Activated CD4-positive, alpha-beta T cell treated with anti-CD3 and anti-CD28 coated beads, Interleukin-2, amount 50 U/mL, for 16 hours (primary cell): ENCODE measurements at places on chromosomes 5 and 9.

- no peak for DNase-seq
Observed at GRCh38 chr5:69043655-69043996, 50.2 kb upstream of the SLC30A5 start.

GRCh38 chr5:103648086-103648485 lies 85.5 kb upstream of the NUDT12 start:
- no peak for DNase-seq

DNA sequence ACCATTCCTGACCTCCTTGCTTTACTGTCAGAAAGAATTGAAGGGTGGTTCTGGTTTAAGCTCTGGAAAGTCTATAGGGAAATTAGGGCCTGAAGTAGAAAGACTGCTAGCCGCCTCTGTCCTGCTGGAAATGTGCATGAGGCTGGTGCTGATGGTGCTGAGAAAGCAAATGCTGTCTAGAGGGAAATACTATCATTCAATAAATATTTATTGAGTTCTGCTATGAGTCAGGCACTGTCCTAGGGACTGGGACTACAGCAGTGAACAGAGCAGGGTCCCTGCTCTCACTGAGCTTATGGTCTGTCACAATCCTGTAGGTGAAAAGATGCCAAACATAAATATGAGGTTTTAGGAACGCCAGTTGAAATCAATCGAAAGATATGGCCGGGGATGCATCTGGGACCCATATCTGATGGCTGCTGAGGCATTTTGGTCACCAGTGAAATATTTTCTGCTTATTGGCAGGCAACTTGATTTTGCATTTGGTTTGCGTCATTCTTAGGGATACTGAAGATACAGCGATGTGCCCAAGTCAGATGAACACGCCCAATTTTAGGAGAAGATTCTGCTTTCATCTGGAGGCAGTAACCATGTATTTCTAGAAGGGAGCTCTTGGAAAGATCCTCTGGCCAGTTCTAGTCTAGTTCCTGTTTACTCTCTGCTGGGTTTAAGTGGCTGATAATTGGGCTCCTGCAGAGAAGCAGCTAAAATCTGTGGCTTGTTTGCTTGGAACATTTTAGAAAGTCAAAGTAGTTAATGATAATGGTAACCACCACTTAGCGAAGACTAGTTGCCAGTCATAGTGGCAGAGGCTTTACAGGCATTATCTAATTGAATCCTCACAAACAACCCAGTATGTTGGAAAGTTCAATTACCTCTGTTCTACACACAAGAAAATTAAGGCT lies 73.3 kb downstream of the INSYN2B start:
- no peak for DNase-seq

GRCh38 chr5:178470760-178471025 lies 119.5 kb downstream of the COL23A1 start:
- DNase-seq, result no peak

GRCh38 chr5:81827500-81827899 lies 76.6 kb upstream of the SSBP2 start:
- no peak for DNase-seq

DNA sequence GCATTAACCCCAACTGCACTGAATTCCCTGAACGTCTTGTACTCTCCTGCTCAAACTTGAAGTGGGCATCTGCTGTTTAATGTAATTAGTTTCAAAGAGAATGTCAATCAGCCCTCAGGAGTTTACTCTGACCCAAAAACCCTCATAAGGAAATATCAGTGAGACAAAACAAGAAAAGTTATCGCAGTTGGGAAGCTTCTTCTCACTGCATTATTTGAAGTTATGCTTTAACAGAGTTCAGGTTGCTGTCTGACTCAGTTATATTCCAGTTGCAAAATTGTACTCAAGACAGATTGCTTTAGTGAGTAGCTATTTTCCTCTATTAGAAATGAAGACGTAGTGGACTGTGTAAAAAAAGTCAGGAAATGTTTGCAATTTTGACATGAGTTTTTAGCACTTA lies 52.1 kb downstream of the PPIC start:
- DNase-seq, result no peak

DNA sequence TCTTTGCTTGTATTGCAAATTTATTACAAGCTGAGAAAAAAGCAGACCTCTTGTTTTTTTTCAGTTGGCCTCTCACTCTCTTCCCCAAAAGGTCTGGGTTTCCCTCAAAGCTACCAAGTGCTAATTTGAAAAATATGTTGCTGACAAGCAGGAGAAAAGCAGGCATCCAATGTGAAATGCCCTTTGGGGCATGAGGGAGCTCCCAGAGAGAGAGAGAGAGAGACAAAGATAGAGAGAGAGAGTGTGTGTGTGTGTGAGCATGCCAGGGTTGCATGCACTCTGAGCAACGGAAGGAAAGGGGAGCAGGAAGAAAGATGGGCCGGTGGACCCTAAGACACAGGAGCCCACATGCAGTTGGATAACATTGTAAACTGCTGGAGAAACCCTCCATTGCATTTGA lies 358.4 kb downstream of the TMEM38B start:
- no peak for DNase-seq

DNA sequence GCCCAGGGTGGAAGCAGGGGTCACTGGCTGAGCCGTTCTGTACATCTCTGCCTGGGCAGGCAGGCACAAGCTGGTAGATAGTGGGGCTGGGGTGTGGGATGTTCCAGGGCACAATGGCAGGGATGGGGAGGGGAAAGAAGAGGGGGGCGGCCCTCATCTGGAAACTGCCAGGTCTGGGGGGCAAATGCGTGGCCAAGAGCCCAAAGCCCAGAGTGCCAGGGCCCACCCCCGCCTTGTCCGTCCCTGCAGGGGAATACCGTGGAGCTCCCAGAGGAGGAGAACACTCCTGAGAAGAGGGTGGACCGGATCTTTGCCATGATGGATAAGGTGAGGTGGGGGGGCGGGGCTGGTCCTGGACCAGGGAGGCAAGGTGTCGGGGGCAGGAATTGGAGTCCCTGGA lies 42.7 kb upstream of the HMCN2 start:
- no peak for DNase-seq
